ENCODE measurements at places on chromosomes 3 and 15.

DNA sequence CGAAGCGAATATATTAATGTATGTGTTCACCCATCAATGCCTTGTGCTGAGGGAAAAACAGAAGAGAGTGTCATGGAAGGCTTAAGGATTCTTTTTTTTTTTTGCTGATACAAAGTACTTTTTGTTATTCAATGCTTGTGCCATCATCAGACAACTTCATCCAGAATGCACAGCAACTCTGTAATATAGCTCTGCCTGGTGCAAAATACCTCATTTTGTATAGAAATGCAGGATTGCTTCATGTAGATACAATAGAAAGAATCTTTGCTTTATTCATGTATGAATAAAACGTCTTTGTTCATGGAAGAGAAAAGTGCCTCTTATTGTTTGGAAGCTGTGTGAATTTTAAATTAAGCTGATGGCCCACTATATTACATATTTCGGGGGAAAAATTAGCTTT, 62.9 kb downstream of the SH3GL3 start:
- H3K27me3 ChIP-seq = no peaks in the 10 kb centered on the region
- no peak for DNase-seq
- H3K4me3 ChIP-seq = no peak overlapping the region
- no peaks in the 10 kb centered on the region for H3K4me1 ChIP-seq
- no peaks in the 10 kb centered on the region for H3K36me3 ChIP-seq

DNA sequence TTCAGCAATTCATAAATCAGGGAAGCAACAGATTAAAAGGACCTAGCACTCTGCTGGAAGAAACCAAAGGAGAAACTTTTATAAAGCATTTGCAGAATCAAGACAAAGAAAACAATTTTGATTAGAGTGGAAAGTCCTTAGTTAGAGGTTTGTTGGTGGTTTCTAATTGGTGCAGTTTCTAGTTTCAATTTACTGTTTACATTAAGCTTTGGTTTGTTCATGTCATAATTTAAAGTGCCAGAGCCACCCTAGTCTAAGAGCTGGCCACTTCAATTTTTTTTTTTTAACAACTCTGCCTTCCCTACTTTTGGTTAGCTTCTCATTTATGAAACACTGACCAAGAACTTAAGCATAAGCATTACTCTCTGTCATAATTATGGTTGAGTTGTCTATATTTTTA, 1428.2 kb upstream of the GBE1 start:
- no peak overlapping the region for H3K4me3 ChIP-seq
- no peaks in the 10 kb centered on the region for H3K27me3 ChIP-seq
- no peak overlapping the region for H3K27ac ChIP-seq
- no peak for DNase-seq
- H3K4me1 ChIP-seq = no peaks in the 10 kb centered on the region

DNA sequence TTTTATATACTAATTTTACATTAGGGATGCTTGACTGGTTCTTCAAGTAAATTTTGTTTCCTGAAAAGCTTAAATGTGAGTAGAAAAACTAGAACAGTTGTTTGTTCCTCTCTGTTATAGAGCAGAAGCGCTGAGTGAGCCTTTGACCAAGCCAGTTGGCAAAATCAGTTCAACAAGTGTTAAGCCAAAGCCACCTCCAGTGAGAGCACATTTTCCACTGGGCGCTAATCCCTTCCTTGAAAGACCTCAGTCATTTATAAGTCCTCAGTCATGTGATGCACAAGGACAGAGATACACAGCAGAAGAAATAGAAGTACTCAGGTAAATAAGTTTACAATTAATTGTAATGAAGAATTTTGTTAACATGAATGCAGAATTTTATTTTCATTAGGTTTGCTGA, 14.6 kb downstream of the CAPN7 start:
- no peaks in the 10 kb centered on the region for H3K27me3 ChIP-seq
- H3K4me1 ChIP-seq = peaks cover 10% of the 10 kb centered on the region
- H3K4me3 ChIP-seq = no peak overlapping the region
- no peak overlapping the region for H3K27ac ChIP-seq

- H3K4me3 ChIP-seq = no peak overlapping the region
- H3K27me3 ChIP-seq = peaks cover 7% of the 10 kb centered on the region
- no peak for DNase-seq
- H3K36me3 ChIP-seq = no peaks in the 10 kb centered on the region
- H3K27ac ChIP-seq = no peak overlapping the region
Measured at GRCh38 chr3:12141350-12141749, 17.4 kb downstream of the TIMP4 start.

- no peak overlapping the region for H3K4me3 ChIP-seq
- H3K27ac ChIP-seq = no peak overlapping the region
- no peaks in the 10 kb centered on the region for H3K36me3 ChIP-seq
- H3K27me3 ChIP-seq = peaks cover 38% of the 10 kb centered on the region
- H3K4me1 ChIP-seq = no peaks in the 10 kb centered on the region
Measured at GRCh38 chr3:57150113-57150581, 15.0 kb downstream of the IL17RD start.

GRCh38 chr15:59376733-59377132, 4.1 kb upstream of the MYO1E start:
- H3K4me1 ChIP-seq = peaks cover 14% of the 10 kb centered on the region
- H3K36me3 ChIP-seq = peaks cover 3% of the 10 kb centered on the region
- H3K4me3 ChIP-seq = no peak overlapping the region
- no peak overlapping the region for H3K27ac ChIP-seq
- peaks cover 61% of the 10 kb centered on the region for H3K27me3 ChIP-seq
